Stimulated activated CD4-positive, alpha-beta T cell treated with anti-CD3 and anti-CD28 coated beads, Interleukin-4, amount 100 ng/mL, for 4 hours (primary cell): ENCODE measurements at places on chromosomes 11 and 22.
A peak's percentile ranks its signal among the peaks of the same experiment; 100 is the strongest.

GRCh38 chr11:128052912-128053641 lies 534.3 kb downstream of the ETS1 start:
- DNase-seq: no peak

- no peak for DNase-seq
Measured at GRCh38 chr11:17163736-17164135, 44.0 kb downstream of the PIK3C2A start.

GRCh38 chr11:34300026-34300925 lies 57.5 kb downstream of the ABTB2 start:
- no peak for DNase-seq

DNA sequence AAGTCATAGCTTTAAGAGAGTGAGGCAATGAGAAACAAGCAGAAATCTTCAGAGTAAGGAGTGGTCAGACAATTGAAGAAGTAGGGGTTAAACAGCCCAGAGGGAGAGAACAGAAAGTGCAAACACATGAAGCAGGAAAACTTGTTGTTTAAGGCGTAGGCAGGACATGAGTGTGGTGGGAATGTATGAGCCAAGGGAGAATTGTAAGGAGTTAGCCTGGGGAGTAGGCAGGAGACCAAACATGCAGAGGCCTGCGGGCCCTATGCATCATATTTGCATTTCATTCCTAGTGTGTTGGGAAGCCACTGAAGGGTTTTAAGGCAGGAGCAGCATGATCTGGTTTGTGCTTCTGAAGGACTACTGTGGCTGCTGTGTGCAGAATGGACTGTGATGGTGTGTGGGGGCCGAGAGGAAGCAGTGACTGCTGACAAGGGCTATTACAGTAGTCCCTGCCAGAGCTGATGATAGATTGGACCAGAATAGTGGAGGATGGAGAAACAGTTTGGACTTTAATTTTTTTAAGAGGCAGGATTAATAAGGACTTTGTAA lies 179.9 kb upstream of the C11orf87 start:
- no peak for DNase-seq

- DNase-seq: no peak
Measured at GRCh38 chr11:112983887-112984286, 22.7 kb downstream of the NCAM1 start.

DNA sequence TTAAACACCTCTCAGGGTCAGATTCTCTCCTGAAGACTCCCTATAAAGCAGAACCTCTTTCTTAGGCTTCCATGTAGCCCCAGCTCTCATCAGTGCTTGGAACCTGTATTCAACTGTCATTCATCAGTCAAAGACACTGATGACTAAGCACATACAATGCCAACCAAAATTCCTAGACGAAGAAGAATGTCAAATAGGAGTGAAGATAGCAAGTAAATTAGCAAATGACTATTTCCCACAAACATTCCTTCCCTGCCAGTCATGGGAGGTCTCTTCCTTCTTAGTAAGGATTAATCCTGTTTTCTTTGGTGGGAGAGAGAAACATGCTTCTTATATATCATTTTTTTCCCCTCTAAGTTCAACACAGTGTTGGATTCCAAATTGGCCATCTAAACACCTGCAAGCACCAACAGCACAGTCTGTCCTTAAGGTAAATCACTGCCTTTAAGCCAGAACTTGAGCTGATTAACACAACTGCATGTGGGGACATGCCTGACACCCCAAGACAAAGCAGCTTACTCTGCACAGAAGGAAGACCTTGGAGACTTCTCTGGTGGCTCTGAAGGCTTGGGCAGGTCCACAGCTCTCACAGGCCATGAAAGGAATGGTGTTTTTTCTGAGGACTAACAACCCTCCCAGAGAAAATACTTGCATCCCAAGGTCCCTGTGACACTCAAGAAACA lies 47.5 kb upstream of the ME3 start:
- no peak for DNase-seq

GRCh38 chr11:88178191-88178590 lies 2.9 kb upstream of the RAB38 start:
- no peak for DNase-seq

DNA sequence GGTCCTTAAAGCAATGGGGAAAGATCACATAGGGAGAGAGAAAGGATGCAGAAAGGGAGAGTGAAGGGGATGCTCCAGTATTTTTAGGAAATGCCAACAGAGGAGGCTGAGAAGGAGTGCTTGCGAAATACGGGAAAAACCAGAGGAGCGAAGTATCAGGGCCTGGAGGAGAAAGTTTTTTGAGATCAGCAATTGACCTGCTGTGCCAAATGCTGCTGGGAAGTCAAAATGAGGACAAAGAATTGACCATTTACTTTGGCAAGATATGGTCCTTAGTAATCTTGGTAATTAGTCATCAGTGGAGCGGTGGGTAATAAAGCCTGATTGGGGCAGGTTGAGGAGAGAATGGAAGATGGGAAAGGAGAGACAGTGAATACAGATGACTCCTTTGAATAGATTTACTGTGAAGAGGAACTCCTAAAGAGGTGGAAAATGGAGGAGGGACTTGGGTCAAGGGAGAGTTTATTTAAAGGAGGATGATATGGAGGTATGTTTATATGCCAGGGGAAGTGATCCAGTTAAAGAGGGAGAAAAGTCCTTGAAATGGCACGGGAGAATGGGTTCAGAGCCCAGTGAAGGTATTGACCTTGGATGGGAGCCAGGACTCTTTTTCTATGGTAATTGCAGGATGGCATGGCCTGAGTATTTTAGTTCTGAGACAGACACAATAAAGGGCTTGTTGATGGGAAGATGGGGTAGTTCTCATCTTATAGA lies 111.5 kb downstream of the PKNOX2 start:
- no peak for DNase-seq

DNA sequence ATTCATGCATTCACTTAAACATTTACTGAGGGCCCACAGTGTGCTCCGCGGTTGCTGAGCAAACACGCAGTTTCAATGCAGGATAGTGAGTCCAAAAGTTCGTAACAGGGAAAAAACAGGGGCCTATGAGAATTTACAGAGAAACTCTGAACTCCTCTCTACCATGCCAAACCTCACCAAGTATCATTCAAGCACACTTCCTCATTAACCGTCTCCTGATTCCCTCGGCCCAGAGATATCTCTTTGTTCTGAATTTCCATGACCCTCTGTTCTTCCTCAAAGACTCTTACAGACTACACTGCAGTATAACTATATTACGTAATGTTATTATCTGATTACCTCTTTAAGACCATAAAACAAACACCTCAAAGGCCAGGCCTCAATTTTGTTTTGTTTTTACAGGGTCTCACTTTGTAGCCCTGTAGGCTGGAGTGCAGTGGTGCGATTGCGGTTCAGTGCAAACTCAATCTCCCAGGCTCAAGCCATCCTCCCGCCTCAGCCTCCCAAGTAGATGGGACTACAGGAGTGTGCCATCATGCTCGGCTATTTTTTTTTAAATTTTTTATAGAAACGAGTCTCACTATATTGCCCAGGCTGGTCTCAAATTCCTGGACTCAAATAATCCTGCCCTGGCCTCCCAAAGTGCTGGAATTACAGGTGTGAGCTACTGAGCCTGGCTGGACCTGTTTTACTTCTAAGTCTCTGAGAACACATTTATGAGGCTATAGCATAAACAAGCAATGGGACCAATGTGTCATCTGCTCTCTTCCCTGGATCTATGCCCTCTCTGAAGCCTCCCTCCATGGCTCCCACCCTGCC lies 3.6 kb downstream of the HPS4 start:
- no peak for DNase-seq

- DNase-seq: no peak
Measured at GRCh38 chr11:125871391-125872137, 15.9 kb upstream of the HYLS1 start.

- no peak for DNase-seq
Measured at GRCh38 chr22:35410663-35411034, 10.7 kb downstream of the MCM5 start.

DNA sequence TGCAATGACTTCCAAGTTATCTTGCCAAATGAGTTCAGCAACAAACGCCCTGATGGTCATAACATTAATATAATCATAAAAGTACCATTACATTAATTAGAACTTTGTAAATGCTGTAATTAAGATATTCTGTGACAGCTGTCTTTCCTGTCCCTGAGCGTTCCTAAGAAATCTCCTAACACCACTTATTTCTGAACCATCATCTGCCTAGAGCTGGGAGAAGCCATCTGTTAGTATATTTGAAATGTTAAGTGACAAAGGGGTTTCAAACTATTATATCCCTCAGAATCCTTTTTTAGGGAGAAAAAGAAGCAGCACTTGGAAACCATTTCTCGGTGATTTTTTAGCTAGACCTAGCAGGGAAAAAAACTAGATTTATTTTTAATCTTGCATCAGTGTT lies 657.5 kb downstream of the FAM181B start:
- no peak for DNase-seq

GRCh38 chr22:20494978-20495860 lies at the start of gene KLHL22:
KLHL22 (minus strand) TSS chr22:20495795; CDS start chr22:20489211, 6,584 bp downstream.
- no peak for DNase-seq

DNA sequence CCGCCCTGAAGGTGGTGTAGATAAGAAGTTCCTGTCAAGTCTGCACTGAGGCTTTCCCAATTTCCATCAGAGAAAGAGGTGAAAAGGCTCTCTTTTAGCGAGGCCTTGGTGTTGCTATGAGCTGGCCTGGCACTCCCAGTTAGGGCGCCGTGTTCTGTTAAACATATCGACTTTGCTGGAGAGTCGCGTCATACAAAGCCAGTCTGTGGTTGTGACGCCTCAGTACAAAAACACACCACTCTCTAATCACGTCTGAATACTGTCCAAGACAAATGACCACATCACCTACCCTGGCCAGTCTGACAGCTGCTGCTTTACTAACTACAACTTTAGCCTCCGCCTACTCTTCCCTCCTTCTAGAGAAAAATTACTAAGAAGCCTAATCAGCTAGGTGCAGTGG lies 8.0 kb upstream of the TOLLIP start:
- no peak for DNase-seq

DNA sequence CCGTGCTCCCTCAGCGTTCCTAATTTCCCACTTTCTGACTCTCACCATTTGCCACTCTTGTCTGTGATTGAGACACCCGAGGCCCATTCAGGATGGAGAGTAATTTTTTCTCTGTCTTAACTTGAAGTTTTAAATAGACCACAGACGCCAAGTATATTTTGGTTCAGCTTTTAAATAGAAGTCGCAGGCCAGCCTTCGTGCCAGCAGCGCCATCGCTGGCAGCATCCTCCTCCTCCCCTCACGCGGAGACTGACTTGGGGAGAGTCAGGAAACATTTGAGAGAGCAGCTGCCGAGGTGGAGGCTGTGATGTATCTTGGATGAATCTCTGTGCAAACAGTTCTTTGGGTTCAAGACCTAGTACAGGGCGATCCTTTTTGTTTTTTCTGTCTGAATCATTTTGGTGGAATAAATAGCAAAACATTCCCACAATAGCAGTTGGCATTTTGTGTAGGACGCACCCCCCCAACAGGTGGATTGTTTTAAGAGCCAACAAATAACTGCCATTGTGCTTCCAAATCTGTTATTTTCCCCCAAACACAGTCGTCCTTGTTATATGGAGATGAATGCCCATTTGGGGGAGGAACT lies 889 bp upstream of the DMC1 start:
- peak; percentile 26 for DNase-seq

DNA sequence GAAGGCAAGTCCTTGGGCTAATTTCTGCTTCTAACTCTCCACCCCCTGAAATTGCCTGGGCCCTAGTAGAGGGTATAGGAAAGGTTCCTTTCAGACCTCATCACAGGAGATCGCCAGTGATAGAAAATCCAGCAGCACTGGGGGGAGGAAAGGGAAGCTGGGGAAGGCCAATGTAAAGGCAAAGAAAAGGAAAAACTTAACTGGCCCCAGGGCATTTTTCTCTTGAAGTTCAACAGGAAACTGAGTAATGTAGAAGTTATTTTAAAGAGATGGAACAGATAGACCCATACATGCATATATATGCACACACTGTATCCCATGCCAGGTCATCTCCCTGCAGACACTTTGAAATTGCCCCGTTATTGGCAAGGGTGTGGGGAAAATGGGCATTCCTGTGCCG lies 134.0 kb downstream of the TRIM44 start:
- no peak for DNase-seq

DNA sequence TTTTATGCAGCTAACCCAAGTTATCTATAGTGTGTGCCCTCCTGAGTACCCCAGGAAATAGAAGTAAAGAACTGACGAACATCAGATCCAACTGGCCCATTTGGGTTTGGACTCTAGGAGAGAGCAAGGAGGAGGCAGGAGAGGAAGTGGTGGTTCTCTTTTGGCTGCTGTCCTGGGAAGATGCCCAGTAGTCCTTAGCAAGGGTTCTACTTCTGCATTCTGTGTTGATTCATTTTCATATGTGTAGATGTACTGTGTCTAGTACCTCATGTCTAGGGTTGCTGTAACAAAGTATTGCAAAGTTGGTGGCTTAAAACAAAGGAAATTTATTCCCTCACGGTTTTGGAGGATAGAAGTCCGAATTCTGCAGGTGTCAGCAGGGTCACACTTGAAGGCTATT lies 6.6 kb upstream of the MMP27 start:
- no peak for DNase-seq

- no peak for DNase-seq
Measured at GRCh38 chr11:79244798-79245197, 196.0 kb downstream of the TENM4 start.

GRCh38 chr11:130778026-130778425 lies 138.3 kb downstream of the SNX19 start:
- no peak for DNase-seq

DNA sequence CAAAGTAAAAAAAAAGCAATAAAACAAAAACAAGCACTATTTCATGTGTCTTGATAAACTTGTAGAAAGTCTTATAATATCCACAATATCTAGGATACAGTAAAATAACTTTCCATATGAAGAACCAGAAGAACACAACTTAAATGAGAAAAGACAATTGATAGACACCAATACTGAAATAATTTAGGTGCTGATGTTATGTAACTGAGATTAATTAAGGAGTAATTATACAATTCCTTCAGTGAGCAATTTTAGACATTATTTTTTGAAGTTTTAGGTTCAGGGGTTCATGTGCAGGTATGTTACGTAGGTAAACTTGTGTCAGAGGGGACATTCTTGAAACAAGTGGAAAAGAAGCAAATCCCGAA lies 88.3 kb upstream of the VPREB1 start:
- DNase-seq: no peak

DNA sequence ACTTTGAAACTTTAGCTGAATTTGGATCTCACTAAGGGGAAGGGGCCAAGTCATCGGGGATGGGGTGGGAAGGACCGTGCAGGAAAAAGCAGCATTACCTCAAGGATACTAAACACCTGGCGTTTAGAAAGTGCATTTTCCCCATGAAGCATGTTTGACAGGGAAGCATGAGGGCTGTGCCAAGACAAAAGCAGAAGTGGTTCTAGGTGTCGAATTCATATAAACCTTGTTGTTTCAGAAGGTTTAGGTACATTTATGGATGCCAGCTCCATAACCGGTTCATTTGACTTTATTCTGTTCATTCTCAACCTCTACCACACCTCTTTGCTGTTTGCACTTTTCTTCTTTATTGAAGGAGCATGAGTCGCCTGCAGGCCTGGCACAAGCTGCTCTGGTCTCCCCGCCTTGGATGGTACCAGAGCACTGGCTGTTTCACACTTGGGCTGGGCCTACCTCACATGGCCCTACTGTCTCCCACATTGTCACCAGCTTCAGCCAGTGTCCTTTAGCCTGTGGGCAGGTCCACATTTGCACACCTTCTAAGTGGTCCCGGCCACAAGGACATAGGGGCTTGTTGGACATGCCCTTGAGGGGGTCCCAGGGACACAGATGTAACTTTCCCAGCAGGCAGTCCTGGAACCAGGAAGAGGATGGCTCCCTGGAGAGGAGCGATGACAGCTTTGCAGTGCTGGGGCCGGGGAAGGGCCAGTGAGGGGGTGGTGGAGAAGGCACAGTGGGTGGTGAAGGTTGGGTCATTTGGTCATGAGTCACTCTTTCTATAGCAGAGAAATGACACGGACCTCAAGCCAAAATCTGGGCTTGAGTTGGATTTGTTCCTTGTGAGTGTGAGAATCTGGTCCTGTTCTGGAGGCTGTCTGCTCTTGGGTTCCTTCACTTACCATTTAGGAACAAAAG lies 3.2 kb upstream of the ST14 start:
- no peak for DNase-seq
